ENCODE measurements at places on chromosomes 5 and 9. TPM values are rescaled to one million over a fixed set of nuclear protein-coding genes. Genes with fewer than 3 reads are reported as not detected.

Gene TBC1D13
- 20.8 TPM for total RNA-seq

Gene BTNL8
- not detected for total RNA-seq

Gene SH3PXD2B
- 13.7 TPM for total RNA-seq

Gene C5orf52
- total RNA-seq = not detected

Gene PIP5KL1
- 1.3 TPM for total RNA-seq

Gene PTPN3
- total RNA-seq = 16.0 TPM

Gene SNCAIP
- total RNA-seq = not detected

Gene SH3RF2
- 2.5 TPM for total RNA-seq

All from A549 treated with GW870086 at 1 μM for 4 hours (cell line).